ENCODE measurements at places on chromosomes 6 and 20. TPM values are rescaled to one million over a fixed set of nuclear protein-coding genes. Genes with fewer than 3 reads are reported as not detected.
A peak's percentile ranks its signal among the peaks of the same experiment; 100 is the strongest.

DNA sequence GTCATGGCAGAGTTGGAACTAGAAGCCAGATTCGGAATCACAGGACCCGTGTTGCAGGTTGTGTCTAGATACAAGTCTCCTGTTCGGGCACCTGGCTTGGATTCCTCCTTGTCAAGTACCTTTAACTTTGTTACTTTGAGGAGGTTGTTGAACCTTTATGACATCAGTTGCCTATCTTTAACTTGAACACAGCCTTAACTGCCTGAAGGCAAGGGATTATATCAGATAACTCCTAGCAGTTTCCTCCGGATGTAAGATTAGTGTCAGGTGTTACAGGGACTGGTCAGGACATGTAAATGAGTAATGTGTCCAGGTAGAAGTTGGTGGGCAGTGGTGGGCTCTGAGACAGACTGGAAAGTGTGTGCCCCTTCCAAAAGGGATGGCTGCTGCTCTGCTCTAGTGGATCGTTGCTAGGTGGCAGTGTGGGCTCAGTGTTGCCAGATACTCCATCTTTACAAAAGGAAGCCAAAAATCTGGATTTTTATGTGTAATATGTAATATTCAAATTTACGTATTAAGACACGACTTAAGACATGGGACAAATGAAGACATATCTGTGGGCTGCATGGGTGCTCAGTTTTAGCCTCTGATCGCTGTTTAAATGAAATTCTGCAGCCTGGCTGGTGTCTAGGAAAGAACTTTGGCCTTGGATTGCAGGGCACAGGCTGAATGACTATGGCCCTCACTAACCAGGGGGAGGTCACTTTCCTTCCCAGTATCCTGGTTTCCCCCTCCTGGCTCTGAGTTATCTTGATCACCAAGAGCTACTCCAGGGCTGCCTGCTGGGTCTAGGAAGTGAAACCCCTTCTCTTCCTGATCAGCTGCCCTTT, 27.1 kb downstream of the CHMP4B start:
- no peak for DNase-seq

DNA sequence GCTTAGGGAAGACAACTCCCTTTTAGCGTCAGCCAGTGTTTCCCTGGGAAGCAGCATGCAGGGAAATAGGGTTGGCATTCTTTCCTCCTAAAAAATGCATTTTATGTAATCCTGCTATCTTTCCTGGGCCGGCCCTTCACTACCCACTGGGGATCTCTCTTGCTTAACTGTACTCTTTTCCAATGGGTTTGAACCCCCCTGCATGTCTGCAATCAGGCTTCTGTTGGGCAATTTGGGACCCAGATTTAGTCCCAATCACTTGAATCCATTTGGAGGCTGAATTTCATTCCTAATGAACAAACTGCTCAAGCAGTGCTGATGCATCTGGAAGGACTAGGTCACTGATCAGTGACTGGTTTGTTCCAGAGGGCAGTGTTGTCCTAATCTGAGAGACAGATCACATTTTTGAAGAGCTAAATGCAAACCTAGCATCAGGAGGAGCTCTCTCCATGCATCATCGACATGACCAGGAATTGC, 152.0 kb downstream of the TSHZ2 start:
- peak; percentile 56 for DNase-seq

The ANKEF1 gene
- 0.73 TPM for total RNA-seq

GRCh38 chr6:56936466-56936865, 18.4 kb upstream of the BEND6 start:
- DNase-seq, result no peak

DNA sequence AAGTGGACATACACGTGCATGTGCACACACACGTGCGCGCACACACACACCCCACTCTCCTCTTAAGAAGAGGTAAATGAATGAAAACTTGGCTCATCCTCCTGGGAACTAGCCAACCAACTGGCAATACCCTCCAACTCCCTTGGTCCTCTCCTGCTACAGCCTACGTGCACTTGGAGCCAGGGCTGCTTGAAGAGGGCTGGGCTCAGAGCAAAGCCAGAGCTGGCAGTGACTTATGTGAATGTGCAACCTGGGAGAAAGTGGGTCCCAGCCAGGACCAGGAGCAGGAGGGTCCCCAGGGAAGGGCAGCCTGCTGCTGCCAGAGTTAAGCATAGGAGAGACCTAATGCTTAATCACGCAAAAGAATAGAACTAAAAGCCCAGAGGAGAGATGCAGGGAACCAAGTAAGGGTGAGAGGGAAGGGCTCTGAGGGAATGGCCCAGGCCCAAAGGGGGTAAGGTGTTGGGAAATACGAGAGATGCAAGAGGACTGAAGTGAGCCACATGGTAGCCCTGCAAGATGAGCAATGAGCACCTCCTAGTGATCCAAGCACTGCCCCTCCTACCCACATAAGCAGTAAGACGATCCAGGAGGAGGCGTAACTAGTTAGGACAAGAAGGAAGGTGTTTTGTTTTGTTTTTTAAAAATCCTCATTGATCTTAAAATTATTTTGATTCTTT, 24.7 kb downstream of the TRAF3IP2 start:
- peak; percentile 57 for DNase-seq

The RFX6 gene
- total RNA-seq, result not detected

The CCM2L gene
- total RNA-seq, result 8.5 TPM

The SCUBE3 gene
- total RNA-seq, result 9.7 TPM

DNA sequence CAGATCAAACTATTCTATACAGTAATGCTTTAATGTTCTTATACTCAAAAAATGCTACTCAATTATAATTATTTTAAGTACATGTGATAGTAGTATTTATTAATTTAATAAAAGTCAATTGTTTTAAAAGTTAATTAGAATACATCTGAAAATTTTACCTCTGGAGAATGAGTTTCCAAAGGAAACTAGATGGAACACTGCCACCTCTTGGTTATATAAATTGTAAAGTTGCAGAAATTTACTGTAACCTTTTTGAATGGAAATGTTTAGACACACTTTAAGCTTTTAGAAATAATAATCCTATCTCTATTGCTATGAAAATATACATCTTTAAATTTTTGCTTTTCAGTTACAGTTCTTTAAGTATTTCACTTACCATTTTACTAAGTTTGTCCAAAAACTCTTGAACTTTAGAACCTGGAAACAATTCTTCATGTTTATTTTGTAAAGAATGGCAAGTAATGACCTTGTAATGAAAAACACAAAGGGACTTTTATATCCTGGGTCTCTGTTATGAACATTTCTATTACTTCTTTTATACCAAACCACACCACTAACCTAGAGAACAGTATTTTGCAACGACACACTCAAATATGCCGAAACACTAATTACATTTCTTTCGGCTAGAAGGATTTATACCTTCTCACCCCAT, 10.9 kb upstream of the BMP5 start:
- DNase-seq, result no peak

- no peak for DNase-seq
These were observed 566.8 kb downstream of the TFAP2A start for GRCh38 chr6:9848094-9848493.

- peak; percentile 97 for DNase-seq
These were observed 4.5 kb upstream of the TAF8 start for GRCh38 chr6:42045538-42046460.

- DNase-seq, result no peak
These were observed 900.9 kb downstream of the QKI start for GRCh38 chr6:164315376-164315775.

DNA sequence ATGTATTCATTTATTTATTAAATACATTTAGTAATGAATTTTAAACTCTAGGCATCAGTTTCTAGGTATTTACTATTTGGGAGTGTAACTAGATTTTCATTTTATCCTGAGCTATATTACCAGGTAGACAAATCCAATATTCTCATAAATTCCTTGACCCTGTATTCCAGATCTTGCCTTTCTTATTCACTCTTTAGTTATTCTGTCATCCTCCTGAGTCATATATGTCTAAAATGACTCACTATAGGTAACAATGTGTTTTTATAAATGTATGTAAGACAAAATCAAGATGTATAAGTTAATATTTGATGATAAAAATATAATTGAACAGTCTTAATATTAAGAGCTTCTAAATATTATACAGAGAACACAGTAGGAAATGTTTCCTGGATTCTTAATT, 642.1 kb upstream of the NRSN1 start:
- DNase-seq, result no peak
